ENCODE measurements at places on chromosomes 1 and 21. TPM values are rescaled to one million over a fixed set of nuclear protein-coding genes. Genes with fewer than 3 reads are reported as not detected.

Gene GNAT2
- total RNA-seq = 0.91 TPM

DNA sequence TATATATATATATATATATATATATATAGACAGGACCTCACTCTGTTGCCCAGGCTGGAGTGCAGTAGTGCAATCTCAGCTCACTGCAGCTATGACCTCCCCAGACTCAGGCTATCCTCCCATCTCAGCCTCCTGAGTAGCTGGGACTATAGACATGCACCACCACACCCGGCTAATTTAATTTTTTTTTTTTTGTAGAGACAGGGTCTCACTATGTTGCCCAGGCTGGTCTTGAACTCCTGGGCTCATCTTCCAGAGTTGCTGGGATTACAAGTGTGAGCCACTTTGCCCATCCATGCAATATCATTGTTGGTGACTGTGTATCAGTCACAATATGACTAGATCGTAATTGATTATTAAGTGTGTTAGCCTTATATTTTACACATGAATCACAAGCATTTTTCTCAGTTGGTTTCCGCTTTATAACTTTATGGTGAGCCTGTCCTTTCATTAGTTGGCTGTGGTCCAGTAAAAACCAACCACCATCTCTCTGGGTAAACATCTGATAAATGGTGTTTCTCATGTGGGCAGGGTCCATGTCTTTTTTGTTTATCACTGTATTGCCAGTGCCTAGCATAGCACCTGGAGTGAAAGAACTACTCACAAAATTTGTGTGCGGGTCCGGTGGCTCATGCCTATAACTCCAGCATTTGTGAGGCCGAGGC, 63.6 kb downstream of the MYOM3 start:
- DNase-seq = no peak
- no peak overlapping the region for H3K4me3 ChIP-seq
- H3K4me1 ChIP-seq = peaks cover 6% of the 10 kb centered on the region

- H3K4me3 ChIP-seq = peak overlapping the region; percentile 13
- H3K36me3 ChIP-seq = peaks cover 7% of the 10 kb centered on the region
- peaks cover 43% of the 10 kb centered on the region for H3K4me1 ChIP-seq
- H3K27me3 ChIP-seq = no peaks in the 10 kb centered on the region
- DNase-seq = no peak
These were observed 129.6 kb downstream of the DPYD start for GRCh38 chr1:97791251-97791650.

DNA sequence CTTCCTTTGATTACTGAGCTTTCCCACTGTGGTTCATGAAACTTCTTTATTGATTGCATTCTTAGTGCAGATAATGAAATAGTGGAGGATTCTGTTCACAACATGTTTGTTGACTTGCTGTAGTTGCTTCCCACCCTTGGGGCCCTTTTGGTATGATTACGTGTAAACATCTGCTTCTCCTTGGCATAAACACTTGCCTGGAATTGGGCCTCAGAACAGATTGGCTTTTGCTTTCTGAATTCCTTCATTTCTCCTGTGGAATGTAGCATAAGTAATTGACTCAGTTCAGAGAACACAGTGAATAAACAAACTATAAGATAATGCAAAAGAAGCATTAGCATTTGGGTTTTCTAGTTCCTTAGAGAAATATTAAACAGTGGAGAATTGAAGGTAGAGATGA, 59.5 kb upstream of the LAMC2 start:
- DNase-seq = no peak
- H3K4me3 ChIP-seq = no peak overlapping the region
- no peaks in the 10 kb centered on the region for H3K4me1 ChIP-seq
- no peak overlapping the region for H3K27ac ChIP-seq

Gene CASZ1
- 2.3 TPM for total RNA-seq

GRCh38 chr1:203722909-203723308, 42.1 kb upstream of the LAX1 start:
- H3K27ac ChIP-seq = no peak overlapping the region
- no peaks in the 10 kb centered on the region for H3K4me1 ChIP-seq
- no peak for DNase-seq
- peaks cover 2% of the 10 kb centered on the region for H3K36me3 ChIP-seq
- no peak overlapping the region for H3K4me3 ChIP-seq

DNA sequence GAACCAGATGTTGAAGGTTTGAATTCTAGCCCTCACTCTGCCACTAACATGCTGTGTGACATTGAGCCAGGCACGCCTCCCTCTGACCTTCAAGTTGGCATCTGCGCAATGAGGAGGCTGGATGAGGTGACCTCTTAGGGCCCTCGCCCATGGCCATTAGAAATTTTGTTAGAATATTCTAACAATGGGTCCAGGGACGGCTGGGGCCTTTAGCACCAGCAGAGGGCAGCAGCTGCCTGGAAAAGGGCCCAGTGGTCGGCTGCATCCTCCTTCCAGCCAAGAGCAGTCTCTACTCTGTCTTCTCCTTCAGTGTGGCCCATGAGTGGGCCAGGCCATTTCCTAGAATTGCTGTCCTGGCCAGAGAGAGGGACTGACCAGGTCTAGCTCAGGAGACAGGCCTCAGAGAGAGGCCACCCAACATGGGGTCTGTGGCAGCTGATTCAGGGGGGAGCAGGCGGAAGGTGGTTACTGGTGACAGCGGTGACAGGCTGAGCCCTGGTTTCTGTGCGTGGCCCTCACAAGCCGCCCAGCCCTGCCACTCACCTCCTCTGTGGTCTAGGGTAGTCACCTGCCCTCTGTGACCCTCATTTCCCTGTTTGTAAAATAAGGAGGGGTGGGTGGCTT, 101.3 kb upstream of the ACTL8 start:
- no peaks in the 10 kb centered on the region for H3K4me1 ChIP-seq
- peak; percentile 17 for DNase-seq
- no peak overlapping the region for H3K27ac ChIP-seq
- H3K36me3 ChIP-seq = no peaks in the 10 kb centered on the region

Gene SYT11
- 12.2 TPM for total RNA-seq

DNA sequence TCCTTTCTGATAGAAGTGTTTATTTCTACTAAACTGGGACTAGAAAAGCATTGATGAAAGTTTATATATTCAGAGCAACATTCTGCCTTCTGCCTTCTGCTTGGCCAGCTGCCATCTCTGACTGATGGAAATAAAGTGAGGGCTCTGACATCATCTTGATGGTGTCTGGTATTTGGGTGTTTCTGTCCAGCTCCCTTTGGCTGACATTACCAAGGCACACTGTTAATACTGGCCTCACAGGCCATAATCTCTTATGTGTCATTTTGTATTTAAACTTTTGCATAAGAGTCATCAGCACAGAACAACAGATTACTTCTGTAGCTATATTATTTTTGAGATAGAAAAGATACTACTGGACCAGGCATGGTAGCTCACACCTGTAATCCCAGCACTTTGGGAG, 216.9 kb downstream of the RYR2 start:
- no peaks in the 10 kb centered on the region for H3K36me3 ChIP-seq
- no peaks in the 10 kb centered on the region for H3K4me1 ChIP-seq
- H3K27me3 ChIP-seq = peaks cover 15% of the 10 kb centered on the region
- H3K4me3 ChIP-seq = no peak overlapping the region
- H3K27ac ChIP-seq = no peak overlapping the region

Gene CELA3A
- not detected for total RNA-seq

DNA sequence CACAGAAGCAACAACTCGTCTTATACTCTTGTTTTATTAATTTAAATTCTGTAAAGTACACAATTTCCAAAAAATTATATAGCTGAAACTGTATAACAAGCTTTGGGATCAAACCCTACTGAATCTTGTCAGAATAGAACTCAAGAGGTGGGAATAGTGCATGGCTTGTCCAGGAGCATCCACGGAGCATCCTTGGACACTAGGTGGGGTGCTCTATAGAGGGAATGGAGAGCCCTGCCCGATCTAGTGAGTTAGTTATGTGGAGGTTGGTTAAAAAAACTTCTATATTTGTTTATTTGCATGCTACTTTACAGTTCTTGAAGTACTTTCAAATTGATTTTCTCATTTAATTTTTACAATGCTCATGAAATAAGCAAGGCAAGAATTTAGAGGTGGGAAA, 28.3 kb downstream of the ROR1 start:
- no peak for DNase-seq
- H3K27me3 ChIP-seq = peaks cover 4% of the 10 kb centered on the region
- H3K4me3 ChIP-seq = no peak overlapping the region

DNA sequence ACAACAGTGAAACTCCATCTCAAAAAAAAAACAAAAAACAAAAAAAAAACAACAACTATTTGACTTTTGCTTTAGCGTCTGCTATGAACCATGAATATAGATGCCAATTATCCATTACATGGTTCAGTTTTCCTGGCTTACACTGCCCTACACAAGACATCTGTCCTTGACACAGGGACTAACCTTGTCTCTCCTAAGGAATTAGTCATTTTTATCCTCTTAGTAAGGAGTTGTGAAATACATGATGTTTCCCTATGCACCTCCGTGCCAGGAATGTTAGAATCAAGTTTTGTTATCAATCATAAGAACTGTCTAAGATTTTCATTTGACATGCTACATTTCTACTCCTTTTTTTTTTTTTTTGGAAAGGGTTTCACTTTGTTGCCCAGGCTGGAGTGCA, 241.8 kb downstream of the KIF26B start:
- no peaks in the 10 kb centered on the region for H3K4me1 ChIP-seq
- no peak overlapping the region for H3K4me3 ChIP-seq
- no peaks in the 10 kb centered on the region for H3K36me3 ChIP-seq
- no peak for DNase-seq
- H3K27ac ChIP-seq = no peak overlapping the region

GRCh38 chr1:235931171-235931738, 64.5 kb upstream of the LYST start:
- no peak overlapping the region for H3K27ac ChIP-seq
- peaks cover 27% of the 10 kb centered on the region for H3K4me1 ChIP-seq
- no peak overlapping the region for H3K4me3 ChIP-seq
- peaks cover 1% of the 10 kb centered on the region for H3K36me3 ChIP-seq

DNA sequence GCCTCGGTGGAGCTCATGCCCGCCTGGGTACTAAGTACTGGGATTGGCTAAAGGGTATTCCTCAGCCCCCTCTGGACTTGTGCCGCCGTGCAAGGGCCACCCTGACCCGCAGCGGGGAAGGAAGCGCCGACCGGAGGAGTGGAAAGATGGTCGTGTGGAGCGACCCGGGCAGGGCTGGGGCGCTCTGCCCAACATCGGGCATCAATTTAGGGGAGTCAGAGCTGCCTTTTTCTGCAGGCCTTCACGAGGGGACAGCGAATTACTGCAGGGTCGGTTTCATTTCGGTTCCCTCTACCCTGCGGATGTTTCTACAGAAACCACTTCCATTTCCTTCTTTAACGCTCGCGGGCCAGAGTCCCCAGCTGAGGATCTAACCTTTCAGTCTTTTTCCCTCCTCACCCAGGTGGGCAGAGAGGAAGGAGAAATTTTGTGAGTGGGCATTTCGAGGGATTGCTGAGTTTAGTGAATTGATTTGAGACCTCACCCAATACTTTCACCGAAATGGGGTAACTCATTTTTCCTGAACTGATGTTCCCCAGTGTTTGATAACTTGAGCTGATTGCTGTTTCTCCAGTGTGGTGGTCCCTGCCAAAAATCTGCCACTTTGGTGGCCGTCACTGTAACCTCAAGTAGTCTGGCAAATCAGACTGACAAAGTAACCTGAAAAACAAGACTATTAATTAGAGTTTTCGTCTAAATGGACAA, 1.1 kb downstream of the TOR1AIP1 start:
- no peak for DNase-seq
- H3K4me3 ChIP-seq = peak overlapping the region; percentile 96
- H3K27me3 ChIP-seq = no peaks in the 10 kb centered on the region
- peak overlapping the region; percentile 99 for H3K27ac ChIP-seq

DNA sequence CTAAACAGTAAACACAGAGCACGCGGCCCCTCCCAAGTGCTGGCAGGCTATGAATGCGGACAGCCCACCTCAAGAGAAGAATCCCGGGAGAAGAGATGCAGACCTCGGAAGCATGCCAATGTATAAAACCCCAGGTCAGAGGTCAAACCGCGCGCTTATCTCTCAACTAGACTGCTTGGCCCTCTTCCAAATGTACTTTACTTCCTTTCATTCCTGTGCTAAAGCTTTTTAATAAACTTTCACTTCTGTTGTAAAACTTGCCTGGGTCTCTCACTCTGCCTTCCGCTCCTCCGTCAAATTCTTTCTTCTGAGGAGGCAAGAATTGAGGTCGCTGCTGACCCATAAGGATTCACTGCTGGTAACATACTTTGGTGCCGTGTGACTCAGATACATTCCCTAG, 216.0 kb downstream of the S1PR1 start:
- H3K36me3 ChIP-seq = no peaks in the 10 kb centered on the region
- no peak overlapping the region for H3K4me3 ChIP-seq
- H3K27ac ChIP-seq = no peak overlapping the region

DNA sequence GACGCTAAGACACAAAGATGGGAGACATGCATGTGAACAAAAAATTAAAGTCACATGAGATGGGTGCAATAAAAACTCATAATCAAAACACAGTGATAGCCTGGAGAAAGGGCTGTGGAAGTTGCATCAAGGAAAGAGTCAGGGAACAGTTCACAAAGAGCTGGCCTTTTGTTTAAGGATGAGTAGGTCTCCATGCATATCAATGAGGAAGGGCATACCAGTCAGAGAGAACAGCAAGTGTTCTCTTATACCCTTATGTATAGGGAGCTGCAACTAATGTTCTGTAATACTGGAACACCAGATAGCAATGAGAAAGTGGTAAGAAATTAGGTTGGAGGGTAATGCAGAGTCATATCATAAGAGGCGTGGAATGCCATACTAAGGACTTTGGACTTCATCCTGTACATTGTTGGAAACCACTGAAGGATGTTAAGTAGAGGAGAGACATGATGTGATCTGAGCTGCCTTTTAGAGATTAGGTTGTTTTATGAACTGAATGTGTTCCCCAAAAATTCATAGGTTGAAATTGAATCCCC, 46.7 kb upstream of the SAMD13 start:
- no peaks in the 10 kb centered on the region for H3K4me1 ChIP-seq
- H3K27ac ChIP-seq = no peak overlapping the region
- H3K4me3 ChIP-seq = no peak overlapping the region
- no peaks in the 10 kb centered on the region for H3K27me3 ChIP-seq
- no peak for DNase-seq

- H3K4me3 ChIP-seq = no peak overlapping the region
- no peak overlapping the region for H3K27ac ChIP-seq
- peak; percentile 40 for DNase-seq
These were observed 56.8 kb downstream of the GLIS1 start for GRCh38 chr1:53681977-53682685.

DNA sequence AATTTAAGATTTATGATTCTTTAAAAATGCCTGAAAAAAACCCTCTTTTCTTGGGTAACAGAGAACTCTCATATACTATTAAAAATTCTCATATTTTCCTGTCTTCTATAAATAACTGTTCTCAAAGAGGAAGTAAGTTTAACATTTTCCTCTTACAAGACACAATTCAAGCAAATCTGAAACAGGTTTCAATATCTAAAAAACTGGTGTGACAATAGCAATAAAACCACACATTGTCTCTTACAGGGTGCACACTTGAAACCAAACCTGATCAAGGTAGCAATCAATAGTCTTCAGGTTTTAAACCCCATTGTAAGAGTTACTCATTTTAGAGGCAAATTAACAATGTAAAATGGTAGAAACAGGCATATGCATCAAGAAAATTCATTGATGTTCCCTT, 28.0 kb downstream of the FUBP1 start:
- DNase-seq = no peak
- no peaks in the 10 kb centered on the region for H3K27me3 ChIP-seq
- H3K36me3 ChIP-seq = peaks cover 44% of the 10 kb centered on the region

Gene SLC30A2
- total RNA-seq = not detected

Measured in activated naive CD8-positive, alpha-beta T cell treated with anti-CD3 and anti-CD28 coated beads for 36 hours (primary cell).